Activated CD8-positive, alpha-beta memory T cell treated with anti-CD3 and anti-CD28 coated beads, Interleukin-2, amount 50 U/mL, for 4 hours (primary cell): ENCODE measurements at places on chromosomes 6 and 20.

GRCh38 chr6:145887969-145888368 is 73.4 kb upstream of the FBXO30 start:
- DNase-seq: peak; percentile 19

GRCh38 chr20:48619126-48620101 is 208.4 kb downstream of the PREX1 start:
- DNase-seq: no peak

- DNase-seq: no peak
These were observed 76.6 kb downstream of the EDN3 start for GRCh38 chr20:59376998-59377397.

DNA sequence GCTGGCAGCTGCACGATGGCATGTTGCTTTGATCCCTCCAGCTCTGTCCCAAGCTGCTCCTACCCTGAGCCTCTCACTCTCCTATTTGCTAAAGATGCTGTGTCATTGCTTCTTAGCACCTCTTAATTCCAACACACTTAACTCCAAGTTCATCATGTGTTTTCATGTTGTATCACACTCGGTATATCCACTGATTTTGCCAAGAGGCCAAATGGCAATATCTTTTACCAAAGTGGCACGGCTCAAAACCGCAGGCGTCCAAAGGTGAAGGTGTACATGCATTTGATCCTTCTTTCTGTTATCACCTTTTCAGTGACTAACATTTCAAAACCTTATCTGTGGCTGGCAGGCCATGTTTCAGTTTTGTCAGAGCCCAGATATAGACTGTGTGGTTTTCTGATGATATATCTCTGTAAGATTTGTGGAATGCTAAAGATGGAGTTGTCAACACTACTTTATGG is 217.0 kb downstream of the TBX18 start:
- DNase-seq: no peak

DNA sequence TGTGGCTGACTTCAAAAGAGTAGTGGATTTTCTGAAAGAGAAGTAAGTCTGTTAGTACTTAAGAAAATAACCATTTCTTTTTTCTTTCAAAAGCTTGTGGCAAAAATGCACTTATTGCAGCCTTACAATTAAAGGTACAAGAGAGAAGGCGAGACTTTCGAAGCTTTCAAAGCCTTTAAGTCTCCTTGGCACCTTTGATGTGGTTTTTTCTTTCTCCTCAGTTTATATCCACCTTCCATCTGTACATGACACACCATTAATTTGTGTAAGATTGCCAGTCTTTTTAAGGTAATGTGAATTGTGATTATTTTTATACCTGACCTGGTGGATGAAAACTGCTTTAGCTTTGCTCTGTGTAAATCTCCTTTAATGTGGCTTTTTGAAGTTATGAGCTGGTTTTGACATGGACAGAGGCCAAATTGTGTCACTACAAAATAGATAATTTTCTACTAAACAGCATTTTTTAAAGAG is 466.1 kb downstream of the CDKAL1 start:
- DNase-seq: no peak

GRCh38 chr6:13096084-13096483 is 232.3 kb downstream of the TBC1D7 start:
- no peak for DNase-seq

GRCh38 chr6:84284428-84285049 is 57.1 kb upstream of the CEP162 start:
- DNase-seq: no peak

GRCh38 chr6:41247288-41247865 is 19.2 kb downstream of the TREML4 start:
- DNase-seq: no peak

DNA sequence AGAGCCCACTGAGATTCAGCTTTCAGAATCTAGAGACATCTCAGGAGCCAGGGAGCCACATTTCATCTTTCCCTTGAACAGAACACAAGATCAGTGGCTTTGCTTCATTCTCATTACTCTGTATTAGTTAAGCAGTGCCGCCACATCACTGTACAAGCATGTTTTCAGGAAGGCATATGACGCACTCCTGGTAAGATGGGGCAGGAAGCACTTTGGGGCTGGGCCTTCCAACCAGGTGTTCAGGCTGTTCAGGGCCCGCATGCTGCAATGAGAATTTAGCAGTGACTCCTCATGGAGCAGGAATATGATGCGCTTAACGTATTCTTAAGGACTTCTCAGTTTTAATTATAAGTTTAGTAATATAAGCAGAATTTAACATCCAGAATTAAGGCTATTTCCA is 29.7 kb upstream of the GNRH2 start:
- no peak for DNase-seq

GRCh38 chr6:137571854-137572253 is 77.7 kb upstream of the OLIG3 start:
- DNase-seq: peak; percentile 62

- DNase-seq: no peak
These were observed 228.3 kb upstream of the PDE10A start for GRCh38 chr6:165891320-165891719.

DNA sequence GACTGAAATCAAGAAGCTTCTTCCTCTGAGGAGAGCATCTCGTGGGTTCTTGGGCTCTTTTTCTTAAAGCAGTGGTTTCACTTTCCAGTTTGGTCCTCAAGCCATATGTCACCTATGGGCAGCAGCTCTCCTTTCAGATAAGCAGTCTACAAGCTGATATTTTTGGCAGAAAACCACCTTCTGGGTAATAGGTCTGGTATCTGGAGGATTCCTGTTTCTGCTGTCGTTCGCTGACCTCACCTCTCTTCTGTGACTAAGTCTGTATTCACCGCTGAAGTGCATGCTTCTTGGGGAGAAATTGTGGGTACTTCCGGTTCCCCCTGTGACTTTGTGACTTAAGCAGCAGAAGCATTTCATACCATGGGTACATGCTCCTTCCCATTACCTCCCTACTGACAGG is 193.6 kb downstream of the EDN1 start:
- no peak for DNase-seq

- no peak for DNase-seq
These were observed 3.1 kb downstream of the MSH5 start for GRCh38 chr6:31742894-31743293.

- DNase-seq: peak; percentile 29
These were observed 11.8 kb downstream of the CPNE5 start for GRCh38 chr6:36827261-36828079.

DNA sequence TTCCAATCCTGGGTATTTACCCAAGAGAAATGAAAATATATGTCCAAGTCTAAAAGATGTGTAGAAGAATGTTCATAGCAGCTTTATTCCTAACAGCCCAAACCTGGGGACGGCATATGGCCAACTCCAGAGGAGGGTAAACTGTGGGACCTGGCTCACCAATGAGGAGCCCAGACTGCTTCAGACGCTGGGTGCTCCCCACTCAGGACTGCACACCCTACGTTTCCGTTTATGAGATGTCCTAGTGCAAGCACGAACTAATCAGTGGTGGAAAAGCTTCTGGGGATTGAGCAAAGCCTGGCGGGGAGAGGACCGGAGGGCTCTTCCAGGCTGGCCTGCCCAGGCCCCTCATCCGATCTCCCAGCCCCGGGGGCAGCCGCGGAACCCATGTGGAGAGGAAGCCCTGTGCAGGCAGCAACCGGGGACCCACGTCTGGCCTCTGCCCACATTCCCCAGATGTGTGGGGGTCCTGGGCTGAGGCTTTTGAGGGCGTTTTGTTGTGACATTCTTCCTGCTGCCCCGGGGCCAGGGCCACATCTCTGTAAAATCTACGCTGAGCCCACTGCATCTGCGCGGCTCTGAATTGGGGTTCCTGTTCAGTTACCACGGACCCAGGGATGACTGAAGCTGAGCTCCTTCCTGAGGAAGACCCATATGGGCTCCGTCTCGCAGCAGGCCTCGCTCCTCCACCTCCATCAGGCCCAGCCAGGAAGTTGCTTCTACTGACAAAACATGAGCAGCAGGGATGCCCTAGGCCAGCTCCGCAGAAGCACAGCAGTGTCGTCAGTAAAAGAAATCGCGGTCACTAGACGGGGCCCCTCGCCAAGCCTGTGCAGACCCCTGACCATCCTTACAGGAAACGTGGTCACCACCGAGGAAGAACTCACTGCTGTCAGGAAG is 188.0 kb downstream of the DLL1 start:
- DNase-seq: no peak

- DNase-seq: no peak
These were observed 89.8 kb downstream of the MYB start for GRCh38 chr6:135270676-135271536.

GRCh38 chr6:46014511-46015118 is 1.0 kb downstream of the CLIC5 start:
- peak; percentile 18 for DNase-seq

- no peak for DNase-seq
These were observed 31.2 kb upstream of the SHLD1 start for GRCh38 chr20:5718896-5719595.

DNA sequence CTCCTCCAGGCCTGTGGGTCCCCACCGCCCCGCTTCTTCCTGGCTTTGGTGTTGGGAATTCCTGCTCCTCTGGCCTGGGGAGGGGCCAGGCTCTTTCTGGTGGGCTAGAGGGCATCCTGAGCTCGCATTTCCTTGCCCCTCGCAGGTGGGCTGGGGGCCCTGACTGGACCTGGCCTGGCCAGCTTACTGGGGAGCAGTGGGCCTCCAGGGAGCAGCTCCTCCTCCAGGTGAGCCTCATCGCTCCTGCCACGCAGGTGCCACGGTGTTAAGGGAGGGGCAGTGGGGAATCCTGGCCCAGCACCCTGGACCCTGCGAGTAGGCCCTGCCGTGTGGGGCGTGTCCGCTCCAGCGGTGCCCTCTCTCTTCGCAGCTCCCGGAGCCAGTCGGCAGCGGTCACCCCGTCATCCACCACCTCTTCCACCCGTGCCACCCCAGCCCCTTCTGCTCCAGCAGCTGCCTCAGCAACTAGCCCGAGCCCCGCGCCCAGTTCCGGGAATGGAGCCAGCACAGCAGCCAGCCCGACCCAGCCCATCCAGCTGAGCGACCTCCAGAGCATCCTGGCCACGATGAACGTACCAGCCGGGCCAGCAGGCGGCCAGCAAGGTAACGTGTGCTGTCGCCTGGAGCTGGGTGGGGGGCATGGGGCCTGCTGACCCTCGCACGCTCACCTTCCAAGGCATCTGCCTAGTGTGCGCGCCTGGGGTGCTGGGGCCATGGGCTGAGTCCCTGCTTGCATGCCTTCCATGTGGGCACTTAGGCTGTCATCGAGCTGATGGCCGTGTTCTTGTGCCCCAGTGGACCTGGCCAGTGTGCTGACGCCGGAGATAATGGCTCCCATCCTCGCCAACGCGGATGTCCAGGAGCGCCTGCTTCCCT is 4.7 kb downstream of the ADRM1 start:
- DNase-seq: no peak

DNA sequence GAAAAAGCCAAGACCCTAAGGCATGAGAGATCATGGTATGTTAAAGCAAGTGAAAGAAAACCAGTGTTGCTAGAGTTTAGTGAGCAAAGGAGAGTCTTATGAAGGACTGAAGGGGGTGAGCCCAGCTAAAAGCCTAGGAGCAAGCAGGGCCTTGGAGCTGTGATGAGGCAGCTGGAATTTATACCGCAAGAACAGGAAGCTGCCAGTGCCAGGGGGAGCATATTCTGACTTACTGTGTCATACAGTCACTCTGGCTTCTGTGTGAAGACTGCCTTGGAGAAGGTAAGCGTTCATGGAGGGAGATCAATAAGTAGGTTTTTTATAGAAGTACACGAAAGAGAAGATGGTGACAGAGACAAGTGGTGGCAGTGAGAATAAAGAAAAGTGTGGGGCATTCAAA is 308.9 kb upstream of the THEMIS start:
- DNase-seq: no peak

DNA sequence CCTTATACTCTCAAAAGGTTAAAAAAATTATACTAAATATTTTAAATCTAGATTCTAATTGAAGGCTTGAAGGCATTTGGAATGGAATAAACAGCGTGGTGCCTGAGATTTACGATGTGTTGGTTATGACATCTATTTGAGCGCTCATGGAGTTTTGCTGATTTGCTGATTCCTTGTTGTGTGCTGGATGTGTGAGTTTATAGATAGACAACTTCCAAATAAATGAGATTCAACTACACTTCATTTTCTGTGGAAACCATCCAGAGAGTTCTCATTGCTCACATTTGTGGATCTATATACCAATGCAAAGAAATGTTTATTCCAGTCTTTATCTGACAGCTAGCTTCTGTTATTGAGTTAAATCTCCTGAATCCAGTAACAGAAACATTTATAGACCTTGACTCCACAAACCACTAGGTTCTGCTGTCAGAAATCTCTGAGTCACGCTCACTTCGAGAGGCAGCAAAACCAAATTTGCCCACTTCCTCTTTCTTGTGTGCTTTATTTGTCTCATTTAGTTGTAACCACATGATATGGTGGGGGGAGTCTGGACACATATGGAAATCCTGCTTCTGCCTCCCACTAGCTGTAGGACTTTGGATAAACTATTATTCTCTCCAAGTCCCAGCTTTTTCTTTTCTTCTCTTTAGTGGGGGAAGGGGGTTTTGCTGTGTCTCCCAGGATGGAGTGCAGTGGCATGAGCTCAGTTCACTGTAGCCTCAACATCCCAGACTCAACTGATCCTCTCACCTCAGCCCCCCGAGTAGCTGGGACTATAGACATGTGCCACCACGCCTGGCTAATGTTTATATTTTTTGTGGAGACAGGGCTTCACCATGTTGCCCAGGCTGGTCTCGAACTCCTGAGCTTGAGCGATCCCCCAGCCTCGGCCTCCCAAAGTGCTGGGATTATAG is 54.5 kb downstream of the IPCEF1 start:
- DNase-seq: no peak

DNA sequence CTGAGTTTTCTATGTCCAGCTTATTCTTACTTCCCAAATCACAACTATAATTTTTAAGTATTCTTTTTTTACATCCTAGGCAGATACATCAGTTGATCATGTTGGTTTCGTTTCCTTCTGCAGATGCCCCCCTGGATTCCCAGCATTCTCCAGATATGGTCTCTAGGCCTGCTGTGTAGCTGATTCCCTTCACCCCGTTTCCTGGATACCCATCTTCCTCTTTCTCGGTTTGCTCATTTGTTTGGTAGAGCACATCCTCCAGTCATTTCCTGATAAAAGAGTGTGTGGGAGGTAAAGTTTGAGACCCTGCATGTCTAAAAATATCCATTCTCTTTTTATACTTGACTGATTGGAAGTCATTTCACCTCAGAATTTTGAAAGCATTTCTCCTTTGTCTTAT is 66.4 kb downstream of the ANKS1A start:
- DNase-seq: no peak

DNA sequence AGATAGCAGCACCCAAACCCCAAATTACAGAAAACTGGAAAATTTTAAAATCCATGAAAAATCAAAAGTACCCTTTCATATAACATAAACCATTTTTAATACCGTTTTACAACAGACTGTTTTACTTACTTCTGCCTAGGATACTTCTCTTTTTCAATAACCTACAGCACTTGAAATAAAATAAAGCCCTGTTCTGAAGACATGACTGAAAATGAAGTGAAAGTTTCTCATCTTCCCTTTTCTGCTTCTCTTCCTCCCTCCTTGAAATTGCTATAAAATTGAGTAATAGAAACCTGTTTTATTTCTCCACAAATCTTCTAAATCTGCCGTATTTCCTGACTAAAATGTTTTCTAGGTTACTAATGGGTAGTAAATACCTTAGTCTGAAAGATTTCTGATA is 20.3 kb downstream of the MMS22L start:
- no peak for DNase-seq
